Umbilical cord (tissue), 2 donors: ENCODE measurements at places on chromosomes 1 and 21. TPM values are rescaled to one million over a fixed set of nuclear protein-coding genes. Genes with fewer than 3 reads are reported as not detected.

- no peak for DNase-seq
These were observed 173.3 kb downstream of the RUNX1 start for GRCh38 chr21:34875830-34876229.

- no peak for DNase-seq
These were observed 65.5 kb downstream of the SYT14 start for GRCh38 chr1:210003501-210003900.

- DNase-seq = no peak
These were observed 33.5 kb downstream of the SYF2 start for GRCh38 chr1:25198663-25199252.

DNA sequence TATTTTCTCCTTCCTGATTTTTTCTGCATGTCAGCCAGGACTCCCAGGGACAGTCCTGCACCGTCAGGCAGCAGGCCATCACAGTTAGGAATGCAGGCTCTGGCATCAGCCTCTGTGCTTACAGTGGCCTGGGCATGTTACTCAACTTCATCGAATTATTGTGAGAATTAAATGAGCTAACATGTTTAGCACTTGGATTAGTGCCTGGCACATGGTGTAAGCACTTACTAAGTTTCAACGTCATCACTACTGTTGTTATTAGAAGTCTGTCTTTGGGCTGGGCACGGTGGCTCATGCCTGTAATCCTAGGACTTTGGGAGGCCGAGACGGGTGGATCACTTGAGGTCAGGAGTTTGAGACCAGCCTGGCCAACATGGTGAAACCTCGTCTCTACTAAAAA lies 45.1 kb downstream of the SCCPDH start:
- DNase-seq = no peak

- no peak for DNase-seq
These were observed 343.1 kb upstream of the DUSP10 start for GRCh38 chr1:222084996-222085395.

- no peak for DNase-seq
These were observed 152.9 kb upstream of the DAB1 start for GRCh38 chr1:57576756-57577155.

DNA sequence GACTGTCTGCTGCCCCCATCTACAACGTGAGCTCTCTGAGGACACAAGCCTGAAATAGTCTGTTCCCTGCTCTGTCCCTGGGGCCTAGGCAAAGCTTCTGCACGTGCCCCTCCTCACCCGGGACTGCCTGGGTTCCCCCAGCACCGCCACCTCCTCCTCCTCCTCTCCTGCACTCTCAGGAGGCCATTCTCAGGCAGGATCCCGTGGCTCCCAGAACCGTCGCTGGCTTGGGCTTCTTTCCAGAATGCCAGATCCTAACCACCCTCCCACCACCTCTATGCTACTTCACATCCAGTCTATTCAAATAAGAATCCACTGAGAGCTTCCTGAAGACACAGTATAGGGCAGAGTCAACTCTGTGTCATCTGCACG lies 11.2 kb downstream of the NPHP4 start:
- peak; percentile 10 for DNase-seq

DNA sequence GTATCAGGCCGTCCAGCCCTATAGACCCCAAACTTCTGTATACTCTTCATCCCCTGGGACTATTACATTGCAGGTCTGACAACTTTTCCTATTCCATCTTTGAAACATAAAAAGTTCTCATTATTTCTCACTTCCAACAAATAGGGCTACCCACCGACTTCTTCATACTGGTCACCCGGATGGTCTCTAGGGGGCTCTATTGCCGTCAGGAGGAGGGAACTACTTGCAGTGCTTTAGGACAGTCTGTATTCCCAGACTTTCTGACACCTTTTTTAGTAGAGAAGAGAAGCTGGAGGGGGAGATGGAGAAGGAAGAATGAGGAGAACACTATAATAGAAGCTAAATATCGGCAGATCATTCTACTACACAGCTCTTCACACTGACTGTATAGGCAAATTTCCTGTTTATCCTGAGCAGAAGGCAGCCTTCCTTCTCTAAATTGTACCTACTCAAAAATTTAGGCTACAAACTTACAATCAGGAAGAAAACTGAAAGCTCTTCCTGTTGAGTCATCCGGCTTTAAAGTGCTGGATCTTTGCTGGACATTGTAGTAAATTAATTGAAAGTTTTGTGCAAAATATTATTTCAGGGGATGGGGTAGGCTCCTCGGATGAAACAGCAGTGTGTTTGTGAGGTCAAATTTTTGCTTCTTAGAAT lies 54.6 kb downstream of the CDC7 start:
- DNase-seq = no peak

DNA sequence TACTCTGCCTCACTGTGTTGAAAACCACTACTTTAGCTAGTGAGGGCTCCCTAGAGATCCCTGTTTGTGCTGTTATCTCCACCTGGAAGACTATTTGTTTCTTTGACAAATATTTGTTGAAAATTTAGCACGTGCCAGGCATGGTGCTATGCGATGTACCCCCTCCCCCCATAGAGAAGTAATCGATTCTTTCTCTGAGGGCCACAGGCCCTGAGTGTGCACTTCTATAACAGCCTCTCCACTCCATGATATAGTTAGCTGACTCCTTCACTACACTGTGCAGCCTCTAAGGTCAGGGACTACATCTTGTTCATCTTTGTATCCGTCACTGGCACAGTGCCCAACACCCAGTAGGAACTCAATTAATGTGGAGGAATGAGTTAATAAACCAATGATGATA lies 17.3 kb upstream of the RBM15 start:
- no peak for DNase-seq

GRCh38 chr1:170461762-170462384 lies 70.1 kb upstream of the GORAB start:
- DNase-seq = no peak

GRCh38 chr1:152957561-152957960 lies 10.6 kb downstream of the SPRR5 start:
- DNase-seq = no peak

- peak; percentile 68 for DNase-seq
These were observed 19.7 kb upstream of the ALDH9A1 start for GRCh38 chr1:165717918-165718515.

DNA sequence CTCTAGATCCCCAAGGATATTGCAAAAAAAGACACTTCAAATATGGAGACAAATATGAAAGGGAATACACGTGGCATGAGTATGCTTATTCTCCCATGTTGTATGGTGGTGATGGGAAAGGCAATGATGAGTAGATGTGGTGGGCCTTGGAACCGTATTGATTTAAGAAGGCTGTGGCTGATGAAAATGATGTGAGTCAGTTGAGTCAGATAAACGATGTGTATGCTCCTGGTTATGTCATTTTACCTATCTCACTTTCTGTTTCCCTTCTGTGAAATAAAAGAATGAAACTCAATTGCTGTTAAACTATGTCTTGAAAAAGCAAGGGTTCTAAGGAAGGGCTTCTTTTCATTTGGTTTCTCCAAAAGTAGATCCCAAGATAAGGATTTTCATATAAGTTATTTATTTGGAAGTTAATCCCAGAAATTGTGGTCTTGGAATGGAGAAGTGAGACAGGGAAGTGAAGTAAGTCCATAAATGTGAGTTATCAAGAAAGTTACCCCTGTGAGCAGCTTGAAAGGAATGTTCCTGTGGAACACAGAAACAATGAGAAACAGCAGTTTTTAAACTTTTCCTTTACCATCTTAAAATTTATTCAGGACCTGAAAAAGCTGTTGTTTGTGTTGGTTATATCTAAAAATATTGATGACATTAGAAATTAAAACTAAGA lies 292.0 kb downstream of the DUSP10 start:
- DNase-seq = no peak

DNA sequence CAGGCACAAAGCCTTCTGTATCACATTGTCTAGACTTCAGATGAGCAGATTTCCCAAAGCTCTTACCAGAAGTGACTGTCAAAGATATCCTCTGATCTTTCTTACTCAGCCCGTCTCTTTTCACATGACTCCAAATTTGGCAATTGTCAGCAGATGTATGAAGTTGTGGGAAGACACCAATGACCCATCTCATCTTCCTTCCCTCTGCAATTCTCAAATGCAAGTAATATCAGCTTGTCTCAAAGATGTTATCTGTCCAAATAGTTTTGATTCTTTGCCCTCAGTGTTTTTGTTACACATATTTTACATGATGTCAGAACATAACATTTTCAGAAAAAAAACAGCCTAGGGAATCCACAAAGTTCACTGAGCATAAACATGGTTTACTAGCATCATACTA lies 45.1 kb upstream of the RGS2 start:
- DNase-seq = peak; percentile 86

DNA sequence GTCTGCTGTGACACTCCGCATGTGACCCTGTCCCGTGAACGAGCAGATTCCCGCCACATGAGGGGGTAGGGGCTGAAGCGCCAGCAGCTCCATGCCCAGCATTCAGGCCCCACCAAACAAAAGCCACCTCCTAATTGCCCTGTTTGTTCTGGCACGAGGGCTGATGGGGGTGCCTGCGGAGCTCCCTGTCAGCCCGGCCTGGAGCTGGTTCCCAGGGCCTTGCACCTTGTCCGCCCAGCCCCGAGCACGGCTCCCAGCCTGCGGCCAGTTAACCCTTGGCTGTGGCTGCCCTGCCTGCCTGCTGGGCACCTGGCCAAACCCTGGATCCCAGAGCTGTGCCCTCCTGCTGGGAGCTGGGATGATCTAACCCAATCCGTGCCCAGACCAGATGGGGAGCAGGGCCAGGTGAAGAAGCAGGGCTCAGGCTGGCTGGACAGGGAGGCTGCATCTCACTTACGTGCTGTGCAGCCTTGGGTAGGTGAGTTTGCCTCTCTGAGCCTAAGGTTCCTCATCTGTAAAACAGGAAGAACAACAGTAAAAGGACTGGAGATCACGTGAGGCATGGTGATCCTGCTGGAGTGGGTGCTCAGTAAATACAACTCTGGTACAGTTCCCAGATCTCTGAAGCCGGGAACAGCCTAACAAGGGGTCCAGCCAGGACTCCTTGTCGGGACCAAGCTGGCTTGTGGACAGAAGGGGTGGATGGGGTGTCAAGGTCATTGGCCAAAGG lies 110.9 kb upstream of the IFFO2 start:
- DNase-seq = no peak

DNA sequence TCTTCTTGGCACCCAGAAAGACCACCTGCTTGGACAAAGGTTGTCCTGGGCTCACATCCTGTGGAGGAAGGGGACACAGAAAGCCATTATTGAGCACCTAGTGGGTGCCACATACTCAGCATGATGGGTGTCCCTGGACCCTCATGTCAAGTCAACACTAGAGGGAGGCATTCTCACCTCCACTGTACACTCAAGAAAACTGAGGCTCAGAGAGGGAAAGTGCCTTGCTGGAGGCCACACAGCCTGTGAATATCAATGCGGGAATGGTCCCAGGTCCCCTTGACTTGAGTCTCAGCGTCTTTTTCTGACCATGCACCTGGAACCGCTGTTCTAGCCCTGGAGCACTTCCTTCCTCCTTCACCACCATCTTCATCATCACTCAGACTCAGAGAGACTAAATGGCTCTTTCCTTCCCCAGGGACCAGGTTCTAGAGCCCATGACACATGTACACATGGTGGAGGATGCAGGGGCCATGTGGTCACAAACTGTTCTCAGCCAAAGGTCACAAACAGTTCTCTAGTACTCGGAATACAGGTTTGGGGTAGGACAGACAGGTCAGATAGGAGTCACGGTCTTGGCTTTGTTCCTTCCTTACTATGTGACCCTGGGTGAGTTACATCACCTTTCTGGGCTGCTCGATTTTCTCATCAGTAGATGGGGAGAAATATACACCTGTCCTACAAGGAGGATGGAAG lies 89.2 kb upstream of the WNT4 start:
- no peak for DNase-seq

- peak; percentile 33 for DNase-seq
These were observed 1.1 kb upstream of the LCK start for GRCh38 chr1:32249831-32250525.

DNA sequence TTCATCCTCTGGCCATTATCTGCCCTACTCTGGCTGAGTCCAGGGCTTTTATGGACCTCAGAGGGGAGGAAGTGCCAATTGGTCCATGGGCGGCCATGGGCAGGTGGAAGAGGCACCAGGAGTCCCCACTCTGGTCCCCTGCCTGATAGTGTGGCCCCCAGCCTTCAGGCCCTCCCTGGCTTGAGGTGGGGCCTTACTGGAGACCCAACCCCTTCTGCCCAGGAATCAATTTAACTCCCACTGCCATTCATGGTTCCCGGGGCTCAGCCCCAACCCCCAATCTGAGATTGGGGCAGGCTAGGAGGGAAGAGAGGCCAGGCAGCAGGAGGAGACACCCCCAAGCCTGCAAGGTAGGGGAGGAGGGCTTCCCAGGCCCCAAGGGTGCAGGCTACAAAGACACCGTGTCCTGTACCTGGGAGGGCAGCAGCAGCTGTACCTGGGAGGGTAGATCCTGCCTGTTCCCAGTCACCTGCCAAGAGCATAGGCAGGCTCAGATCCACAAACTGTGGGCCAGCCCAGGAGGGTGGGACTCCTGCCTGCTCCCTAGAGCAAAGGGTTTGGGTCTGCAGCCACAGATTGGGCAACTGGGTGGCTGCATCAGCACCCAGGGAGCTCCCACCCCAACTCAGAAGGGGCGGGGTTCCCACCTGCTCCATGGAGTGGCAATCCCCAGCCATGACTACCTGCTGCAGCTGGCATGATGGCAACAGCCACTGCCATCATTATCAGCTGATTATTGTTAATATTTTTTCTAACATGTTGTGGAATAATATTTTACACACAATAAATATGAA lies 1044.1 kb upstream of the B3GALT2 start:
- no peak for DNase-seq

DNA sequence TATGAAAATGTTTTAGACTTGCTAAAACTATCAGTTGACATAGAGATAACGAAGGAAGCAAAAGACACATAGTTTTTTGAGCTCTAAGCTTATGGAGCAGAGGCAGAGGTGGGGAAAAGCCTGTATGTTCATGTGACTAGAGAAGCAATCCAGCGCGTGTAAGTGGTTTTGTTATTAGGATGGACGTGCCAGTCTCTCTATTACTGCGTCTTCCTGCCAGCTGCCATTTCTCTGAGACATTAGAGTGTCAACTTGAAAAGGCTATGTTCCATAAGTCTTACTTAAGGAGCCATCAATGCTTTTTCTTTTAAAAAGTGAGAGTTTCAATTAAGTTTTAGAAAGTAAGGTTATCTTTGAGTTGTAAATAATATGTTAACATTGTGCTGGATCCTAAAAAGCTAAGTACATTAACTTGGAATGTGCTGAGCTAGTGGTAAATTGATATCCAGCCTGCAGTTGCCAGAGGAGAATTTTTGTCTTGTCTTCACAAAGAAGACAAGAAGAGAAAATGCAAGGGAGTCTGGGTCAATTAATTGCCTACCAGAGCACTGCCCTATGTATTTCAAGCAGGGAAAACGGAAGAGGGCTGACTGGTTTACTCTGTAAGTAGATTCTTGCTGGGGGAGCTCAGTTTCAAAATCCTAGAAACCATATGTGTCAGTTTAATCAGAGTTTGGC lies 161.8 kb upstream of the B3GALT2 start:
- peak; percentile 73 for DNase-seq

The CRNN gene
- 0.72 TPM for total RNA-seq

The FAM151A gene
- total RNA-seq = not detected

The S100B gene
- total RNA-seq = not detected

The HIPK1 gene
- 28.9 TPM for total RNA-seq

The ITGB2 gene
- total RNA-seq = 56.8 TPM

The NUDT4B gene
- total RNA-seq = 25.3 TPM

The EPHA10 gene
- total RNA-seq = 21.2 TPM

The VASH2 gene
- 4.1 TPM for total RNA-seq

The OR6K6 gene
- total RNA-seq = 10.1 TPM

The SLC25A34 gene
- 0.48 TPM for total RNA-seq
